Stimulated activated CD4-positive, alpha-beta T cell treated with anti-CD3 and anti-CD28 coated beads, Interleukin-2, amount 100 ng/mL, for 4 hours (primary cell): ENCODE measurements at places on chromosomes 5 and 9.

DNA sequence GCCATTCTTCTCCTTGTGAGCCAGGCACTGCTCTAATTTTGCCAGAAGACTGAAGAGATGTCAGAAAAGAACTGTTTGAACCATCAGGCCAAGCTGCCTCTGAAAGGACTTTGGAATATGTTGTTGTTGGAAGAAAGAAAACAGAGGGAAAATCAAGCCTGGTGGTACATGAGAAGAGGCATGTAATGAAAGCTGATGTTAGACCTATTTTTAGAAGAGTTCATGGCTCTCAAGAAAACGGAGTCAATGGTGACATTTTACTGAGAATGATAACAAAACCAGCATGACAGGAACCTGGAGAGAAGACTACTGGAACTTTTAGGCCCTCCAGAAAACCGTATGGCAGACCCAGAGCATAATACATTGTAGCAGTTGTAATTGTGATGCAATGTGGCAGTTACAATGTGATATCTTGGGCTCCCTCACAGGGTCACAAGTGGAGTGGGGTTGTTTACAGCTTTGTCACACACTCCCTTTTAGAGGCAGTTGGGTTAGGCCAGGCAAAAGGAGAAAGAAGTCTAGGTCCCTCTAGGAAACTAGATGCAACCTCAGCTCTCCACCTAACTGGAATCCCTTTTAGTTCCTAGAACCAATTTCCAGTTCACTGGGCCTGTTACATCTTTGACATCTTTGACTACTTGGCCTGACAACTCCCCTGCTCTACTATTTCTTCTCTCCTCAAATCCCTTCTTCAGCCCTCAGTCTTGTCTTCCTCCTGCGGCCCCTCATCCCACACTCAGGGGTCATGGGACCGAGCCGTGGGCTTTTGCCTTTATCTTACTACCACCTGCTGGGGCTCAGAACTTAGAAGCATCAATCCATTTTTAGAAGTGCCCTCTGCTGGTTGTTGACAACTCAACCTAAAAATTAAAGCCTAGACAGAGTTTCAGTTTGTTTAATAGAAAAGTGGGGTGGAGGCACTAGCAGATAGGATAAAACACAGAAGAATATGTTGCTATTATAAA lies 61.2 kb upstream of the JAK2 start:
- DNase-seq = peak; percentile 9

DNA sequence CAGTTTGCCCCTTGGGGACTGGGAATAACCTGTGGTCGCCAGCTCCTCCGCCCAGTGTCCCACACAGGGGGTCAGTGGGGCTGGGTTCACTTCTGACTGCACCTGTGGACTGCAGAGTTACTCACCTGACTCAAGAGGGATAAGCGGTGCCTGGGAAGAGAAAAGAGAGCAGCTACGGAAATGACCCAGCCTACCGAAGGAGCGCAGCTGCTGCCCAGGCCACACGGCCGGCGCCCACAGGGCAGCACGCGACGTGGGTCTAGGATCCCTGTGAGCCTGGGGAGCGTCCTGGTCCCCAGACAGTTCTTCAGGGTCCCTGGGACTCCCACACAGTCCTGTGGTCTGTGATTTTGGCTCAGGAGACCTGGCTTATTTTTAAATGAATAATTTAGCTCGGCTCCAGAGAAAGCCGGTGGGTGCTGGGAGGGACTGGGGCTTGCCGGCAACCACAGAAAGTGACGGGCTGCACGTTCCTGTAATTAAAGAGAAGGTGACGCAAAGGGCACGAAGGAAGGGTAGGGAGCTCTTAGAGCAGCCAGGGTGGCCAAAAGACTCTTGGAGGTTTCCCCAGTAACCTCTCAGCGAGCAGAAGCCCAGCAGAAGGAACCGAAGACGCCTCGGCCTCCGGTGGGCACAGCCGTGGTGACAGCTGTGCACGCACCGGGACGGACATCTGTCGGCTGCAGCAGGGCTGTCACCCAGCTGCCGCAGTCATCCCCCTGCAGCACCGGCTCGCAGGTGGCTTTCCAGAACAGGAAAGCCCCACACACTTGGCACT lies 97.5 kb upstream of the FCN2 start:
- DNase-seq = no peak

DNA sequence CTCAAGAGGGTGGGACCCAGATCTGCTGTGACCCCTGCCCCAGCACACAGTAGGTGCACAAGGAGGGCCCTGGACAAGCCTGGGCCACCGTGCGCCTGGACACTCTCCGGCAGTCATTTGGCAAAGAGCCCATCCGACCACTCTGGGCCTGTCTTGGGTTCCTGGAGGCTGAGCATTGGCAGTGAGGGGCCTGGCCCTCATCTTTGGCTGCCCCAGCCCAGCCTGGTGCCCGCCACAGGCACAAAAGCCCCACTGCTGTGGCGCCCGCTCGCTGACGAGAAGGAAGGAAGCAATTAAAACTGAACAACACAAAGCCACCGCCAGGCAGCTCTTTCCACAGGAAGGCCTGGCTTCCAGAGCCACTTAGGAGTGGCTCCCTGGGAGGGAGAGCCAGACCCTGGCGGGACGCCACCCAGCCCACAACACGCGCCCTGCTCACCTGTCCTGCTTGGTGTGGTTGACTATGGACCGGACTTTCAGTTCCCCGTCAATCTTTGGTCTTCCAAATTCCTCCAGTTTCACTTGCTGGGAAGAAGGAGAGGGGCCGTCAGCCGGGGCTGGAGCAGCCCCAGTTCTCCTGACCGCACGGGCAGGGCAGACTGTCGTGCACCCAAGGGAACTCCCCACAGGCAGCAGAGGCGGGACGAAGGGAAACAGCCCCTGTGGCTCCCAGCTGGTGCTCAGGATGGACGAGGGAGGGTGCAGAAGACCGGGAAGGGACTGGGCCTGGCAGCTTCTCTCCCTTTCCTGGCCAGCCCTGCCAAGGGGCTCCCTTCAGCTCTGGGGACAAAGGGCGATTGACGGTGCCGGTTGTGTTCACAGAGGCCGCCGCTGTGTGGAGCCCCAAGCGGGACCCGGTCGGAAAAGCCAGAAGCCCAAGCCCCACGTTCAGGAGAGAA lies 50.9 kb upstream of the SARDH start:
- DNase-seq = no peak

GRCh38 chr9:80881320-80881719 lies 808.0 kb downstream of the TLE1 start:
- DNase-seq = no peak

DNA sequence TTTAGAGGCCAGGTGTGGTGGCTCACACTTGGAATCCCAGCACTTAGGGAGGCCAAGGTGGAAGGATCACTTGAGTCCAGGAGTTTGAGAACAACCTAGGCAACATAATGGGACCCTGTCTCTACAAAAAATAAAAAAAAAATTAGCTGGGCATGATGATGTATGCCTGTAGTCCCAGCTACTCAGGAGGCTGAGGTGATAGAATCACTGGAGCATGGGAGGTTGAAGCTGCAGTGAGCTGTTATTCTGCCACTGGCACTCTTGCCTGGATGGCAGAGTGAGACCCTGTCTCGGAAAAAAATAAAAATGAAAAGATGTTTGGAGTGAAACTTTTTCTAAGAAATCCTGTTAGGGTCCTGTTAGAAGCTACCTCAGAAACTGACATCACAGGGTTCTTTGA lies 24.2 kb downstream of the OCLN start:
- DNase-seq = no peak

- DNase-seq = peak; percentile 9
Observed at GRCh38 chr9:89919171-89919681, 314.4 kb downstream of the GADD45G start.

DNA sequence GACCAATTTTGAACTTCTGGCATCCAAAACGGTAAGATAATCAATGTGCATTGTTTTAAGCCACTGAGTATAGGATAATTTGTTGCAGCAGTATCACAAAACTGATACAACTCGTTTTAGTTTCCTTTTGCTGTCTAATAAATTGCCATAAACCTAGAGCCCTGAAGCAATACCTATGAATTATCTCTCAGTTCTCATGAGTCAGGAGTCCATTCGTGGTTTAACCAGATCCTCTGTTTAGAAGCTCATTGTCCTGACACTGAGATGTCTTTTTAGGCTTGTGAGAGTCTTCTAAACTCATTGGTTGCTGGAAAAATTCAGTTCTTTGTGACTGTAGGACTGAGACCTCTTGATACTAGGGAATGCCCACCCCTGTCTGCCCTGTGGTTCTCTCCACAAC lies 262.9 kb downstream of the SEMA5A start:
- no peak for DNase-seq

DNA sequence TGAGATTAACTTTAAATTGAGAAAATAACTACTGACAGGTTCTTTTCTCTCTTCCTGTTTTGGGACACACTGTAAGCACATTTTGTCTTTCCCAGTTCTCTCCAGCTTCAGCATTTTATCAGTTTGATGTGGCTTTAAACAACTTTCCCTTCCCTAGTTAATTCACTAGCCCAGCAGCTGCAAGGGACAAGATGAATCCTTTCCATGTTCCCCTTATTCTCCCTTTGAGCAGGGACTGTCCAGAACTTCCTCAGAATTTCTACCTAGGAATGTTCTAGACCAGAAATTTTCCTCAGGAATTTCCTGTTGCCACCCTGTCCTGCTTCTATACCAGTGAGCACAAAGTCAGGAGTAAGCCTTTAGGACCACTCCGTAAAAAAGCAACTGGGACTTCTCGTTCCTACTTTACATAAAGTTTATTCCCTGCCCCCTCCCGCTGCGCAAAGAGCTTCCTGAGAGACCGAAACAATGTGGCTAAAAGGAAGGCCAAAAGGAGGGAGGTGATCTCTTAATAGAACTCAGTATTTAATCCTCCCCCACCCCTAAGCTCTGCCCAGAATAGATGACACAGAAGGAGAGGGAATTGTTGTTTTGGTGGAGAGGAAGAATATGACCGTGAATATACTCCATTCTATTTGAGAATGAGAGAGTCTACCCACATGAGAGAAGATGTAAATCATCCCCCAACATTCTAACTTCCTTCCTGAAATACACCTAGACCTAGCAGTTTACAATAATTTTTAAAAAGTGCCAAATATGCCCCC lies 61.9 kb downstream of the GLIS3 start:
- no peak for DNase-seq

DNA sequence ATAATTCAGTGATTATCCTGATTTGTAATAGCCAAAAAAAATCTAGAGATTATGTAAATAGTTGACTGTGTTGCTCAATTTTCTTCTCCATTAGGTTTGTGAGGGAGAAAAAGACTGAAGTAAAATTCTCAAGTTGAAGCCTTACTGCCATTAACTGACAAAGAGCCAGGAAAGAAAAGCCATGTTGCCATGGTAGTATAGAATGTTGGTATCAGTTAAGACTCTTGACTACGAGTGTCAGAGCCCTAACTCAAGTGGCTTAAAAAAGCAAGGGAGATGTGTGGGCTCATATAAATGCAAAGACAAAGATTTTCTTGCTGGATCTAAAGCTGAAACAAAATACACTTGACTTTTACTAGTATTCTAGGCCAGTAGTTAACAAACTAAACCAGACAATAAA lies 571.7 kb downstream of the KCTD16 start:
- DNase-seq = no peak

GRCh38 chr9:16031971-16032370 lies 479.1 kb downstream of the CCDC171 start:
- DNase-seq = no peak

DNA sequence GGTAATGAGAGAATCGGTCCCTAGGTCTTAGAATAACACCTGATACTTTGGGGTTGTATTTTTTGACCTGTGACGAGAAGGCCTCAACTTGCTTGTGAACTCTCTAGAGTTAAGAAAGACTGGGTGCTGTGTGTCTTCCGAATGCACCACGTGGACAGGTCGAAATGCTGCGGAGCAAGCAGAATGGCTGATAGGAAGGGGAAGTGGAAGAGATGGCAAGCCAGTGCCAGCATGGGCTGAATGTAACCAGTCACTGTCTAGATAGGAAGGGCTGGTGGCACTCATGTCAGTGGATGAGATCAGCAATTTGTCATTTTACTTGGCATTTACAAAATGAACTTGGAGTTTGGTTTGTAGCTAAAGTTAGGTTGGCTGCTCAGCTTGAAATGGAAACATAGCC lies 5.6 kb downstream of the OTULINL start:
- DNase-seq = no peak

DNA sequence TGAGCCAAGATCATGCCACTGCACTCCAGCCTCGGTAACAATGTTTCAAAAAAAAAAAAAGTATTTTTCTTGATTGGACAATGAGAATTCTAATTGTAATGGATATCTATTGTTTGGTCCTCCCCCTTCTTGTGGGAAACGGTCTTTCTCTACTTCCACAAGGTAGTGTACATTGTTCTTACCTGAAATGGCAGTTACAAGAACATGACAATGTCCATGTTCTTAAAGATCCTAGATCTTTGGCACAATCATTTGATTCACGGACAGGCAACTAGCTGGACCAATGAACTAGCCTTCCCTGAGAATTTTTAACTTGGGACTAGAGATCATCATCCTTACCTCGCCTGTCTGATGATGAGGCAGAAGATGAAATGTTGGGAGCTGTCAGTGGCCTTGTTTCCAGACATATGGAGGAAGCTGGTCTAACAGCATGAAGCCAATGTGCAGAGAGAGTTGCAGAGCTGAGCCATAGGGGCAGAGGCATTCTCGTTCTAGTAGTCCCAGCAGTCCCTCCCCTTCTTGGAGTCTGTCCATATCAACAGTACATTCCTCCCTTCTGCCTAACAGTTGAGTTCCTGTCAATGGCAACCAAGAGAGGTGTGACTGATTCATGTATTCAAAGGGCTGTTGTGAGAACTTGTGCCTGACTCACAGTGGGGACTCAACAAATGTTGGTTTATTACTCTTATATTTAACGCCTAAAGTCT lies 2.1 kb upstream of the MARCHF6 start:
- no peak for DNase-seq

- DNase-seq = no peak
Observed at GRCh38 chr5:11212706-11213105, 451.7 kb upstream of the DAP start.

DNA sequence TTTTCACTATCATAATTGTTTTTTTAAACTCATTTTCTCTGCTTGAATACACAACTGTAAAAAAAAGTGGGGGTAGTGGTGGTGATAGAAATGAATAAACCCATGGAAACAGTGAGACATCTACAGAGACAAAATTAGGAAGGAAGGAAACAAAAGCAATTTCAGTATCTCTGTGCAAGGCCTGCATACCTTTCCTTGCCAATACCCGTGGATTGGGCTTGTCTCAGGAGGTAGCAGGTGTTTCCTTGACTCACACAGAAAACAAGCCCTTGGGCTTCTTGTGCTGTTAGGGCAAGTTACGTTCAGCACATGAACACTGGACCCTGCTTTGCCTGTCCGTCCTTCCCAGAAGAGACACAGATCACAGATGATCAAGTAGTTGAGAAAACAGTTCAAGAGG lies 372.2 kb downstream of the ZSWIM6 start:
- no peak for DNase-seq

- no peak for DNase-seq
Observed at GRCh38 chr5:161966564-161966963, 101.0 kb upstream of the GABRG2 start.
